ENCODE measurements at places on chromosomes 16 and 17. TPM values are rescaled to one million over a fixed set of nuclear protein-coding genes. Genes with fewer than 3 reads are reported as not detected.

DNA sequence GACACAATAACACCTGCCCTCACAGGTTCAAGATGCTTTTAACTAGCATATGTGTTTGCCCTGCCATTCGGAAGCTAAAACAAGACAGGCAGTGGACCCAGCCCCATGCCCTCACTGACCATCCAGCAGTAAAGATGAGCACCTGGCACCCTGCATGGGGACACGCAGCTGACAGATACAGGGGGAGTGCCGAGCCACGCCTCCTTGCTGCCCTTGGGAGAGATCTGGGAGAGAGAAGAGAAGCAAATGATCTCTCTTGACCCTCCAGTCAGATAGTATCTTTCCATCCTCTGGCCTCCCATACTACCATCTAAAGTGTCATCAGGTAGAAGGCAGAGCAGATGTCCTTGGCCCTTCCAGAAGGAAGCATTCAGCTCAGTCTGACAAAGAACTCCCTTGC, 40.6 kb upstream of the MYOCD start:
- H3K27me3 ChIP-seq = no peaks in the 10 kb centered on the region
- DNase-seq = no peak
- no peaks in the 10 kb centered on the region for H3K4me1 ChIP-seq
- no peaks in the 10 kb centered on the region for H3K36me3 ChIP-seq
- no peak overlapping the region for H3K4me3 ChIP-seq

DNA sequence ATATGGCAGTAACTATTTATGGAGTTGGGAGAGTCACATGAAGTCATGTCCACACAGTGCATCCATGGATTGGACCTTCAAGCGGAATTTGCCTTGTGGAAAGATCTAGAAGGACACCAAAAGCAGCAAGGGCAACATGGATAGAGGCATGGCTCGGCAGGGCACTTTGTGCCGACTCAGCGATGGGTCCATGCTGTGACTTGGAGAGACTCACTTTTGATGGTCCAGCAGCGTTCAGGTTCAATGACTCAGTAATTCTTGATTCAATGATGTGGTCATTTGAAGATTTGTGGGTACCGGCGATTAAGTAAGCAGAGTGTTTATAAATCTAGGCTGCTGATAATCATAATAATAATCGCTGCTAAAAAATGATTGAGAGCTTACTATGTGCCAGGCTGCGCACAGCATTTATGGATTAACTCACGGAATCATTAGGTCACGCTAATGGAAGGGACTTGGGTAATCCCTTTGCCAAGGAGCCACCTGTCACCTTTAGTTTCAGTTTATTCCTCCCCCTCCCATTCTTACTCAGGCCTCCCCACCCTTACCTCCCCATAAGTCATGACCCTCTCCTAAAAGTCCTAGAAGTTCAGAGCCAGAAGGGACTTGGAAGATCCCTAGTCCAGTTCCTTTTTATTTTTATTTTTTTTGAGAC, 127.5 kb upstream of the CRHR1 start:
- H3K4me1 ChIP-seq = peaks cover 6% of the 10 kb centered on the region
- no peaks in the 10 kb centered on the region for H3K36me3 ChIP-seq
- H3K4me3 ChIP-seq = no peak overlapping the region
- no peak overlapping the region for H3K27ac ChIP-seq

DNA sequence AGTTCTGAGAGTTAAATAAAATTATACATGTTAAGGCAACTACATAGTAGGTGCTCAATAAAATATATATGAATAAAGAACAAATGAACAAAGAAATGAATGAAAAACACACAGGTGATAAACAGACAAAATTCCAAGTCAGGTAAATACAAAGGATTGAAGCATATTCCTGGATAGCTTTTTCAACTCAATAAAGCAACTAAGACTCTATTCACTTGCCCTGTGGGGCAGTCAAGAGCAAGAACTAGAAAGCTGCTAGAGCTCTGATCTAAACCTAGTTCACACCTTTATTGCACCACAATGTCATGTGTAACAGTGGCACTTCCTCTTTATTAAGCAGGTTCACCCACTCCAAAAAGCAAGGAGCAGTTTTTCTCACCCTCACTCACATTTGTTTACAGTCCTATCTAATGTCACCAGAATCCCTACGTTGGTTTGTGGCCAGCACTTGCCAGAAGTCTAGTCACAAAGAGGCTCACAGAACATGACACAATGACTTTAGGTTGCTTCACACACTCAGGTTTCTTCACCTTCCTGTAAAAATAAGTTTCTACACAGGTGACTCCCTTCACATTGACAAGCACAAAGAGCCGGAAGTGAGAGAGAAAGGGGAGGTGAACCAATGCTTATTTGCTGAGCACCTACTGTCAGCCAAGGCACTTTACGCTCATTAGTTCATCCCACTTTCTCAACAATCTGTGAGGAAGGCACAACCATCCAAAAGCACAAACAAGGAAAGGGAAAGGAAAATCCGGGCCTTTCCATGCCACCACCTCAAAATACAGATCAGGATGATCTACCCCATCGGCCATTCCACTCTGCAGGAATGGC, 70.8 kb downstream of the XPO6 start:
- no peak overlapping the region for H3K27ac ChIP-seq
- no peaks in the 10 kb centered on the region for H3K4me1 ChIP-seq
- no peak overlapping the region for H3K4me3 ChIP-seq

- H3K4me3 ChIP-seq = no peak overlapping the region
- H3K4me1 ChIP-seq = no peaks in the 10 kb centered on the region
- H3K36me3 ChIP-seq = no peaks in the 10 kb centered on the region
- no peaks in the 10 kb centered on the region for H3K27me3 ChIP-seq
Measured at GRCh38 chr17:50618300-50618699, 16.4 kb upstream of the ABCC3 start.

DNA sequence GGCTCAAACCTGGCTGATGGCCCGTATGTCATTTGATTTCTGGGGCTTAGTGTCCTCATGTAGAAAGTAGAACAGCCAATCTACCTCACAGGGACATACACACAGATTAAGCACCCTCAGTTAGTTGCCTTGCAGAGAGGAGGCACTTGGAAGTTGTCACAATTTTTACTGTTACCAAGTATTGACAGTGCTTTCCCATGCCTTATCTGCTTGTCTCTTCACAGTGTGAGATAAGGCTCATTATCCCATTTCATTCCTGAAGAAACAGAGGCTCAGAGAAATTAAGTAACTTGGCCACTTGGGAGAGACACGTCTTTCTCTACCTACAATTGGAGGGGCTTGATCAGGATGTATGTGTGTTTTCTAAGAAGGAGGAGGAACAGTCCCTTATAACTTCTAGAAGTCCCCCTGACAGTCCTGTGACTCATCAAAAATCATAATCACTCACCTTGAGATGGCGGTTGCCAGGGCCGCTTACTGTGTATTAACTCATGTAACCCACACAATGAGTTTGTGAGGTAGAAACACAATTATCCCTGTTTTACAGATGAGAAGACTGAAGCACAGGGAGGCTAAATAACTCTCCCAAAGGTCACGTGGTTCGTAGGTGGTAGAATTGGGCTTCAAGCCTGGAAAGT, 56.9 kb upstream of the LHX1 start:
- H3K27ac ChIP-seq = no peak overlapping the region
- peaks cover 7% of the 10 kb centered on the region for H3K27me3 ChIP-seq
- no peak overlapping the region for H3K4me3 ChIP-seq

DNA sequence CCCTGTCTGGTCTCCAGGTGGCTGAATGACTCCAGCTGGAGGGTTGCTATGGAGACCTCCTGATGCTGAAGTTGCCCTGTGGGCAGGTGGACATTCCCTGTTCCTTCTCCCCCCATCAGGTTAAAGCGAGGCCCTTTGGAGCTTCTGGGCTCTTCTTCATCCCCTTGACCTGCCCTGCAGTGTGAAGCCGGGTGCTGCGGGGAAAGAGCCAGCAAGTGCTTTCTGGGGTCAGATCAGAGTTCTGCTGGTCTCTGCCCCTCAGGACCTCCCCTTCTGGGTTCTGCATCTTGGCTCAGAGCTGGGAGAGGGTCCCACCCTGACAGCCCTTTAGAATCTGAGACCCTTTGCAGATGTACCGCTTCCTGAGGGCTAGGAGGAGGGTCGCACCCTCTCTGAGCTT, 25.1 kb downstream of the NKD1 start:
- DNase-seq = no peak
- no peaks in the 10 kb centered on the region for H3K27me3 ChIP-seq
- H3K4me1 ChIP-seq = no peaks in the 10 kb centered on the region
- H3K36me3 ChIP-seq = no peaks in the 10 kb centered on the region
- H3K4me3 ChIP-seq = no peak overlapping the region

GRCh38 chr16:20181949-20182348, 108.3 kb upstream of the GPR139 start:
- H3K36me3 ChIP-seq = no peaks in the 10 kb centered on the region

- no peaks in the 10 kb centered on the region for H3K36me3 ChIP-seq
- no peak overlapping the region for H3K27ac ChIP-seq
- DNase-seq = no peak
- H3K4me1 ChIP-seq = peaks cover 9% of the 10 kb centered on the region
Measured at GRCh38 chr16:324451-325334, 27.8 kb downstream of the AXIN1 start.

DNA sequence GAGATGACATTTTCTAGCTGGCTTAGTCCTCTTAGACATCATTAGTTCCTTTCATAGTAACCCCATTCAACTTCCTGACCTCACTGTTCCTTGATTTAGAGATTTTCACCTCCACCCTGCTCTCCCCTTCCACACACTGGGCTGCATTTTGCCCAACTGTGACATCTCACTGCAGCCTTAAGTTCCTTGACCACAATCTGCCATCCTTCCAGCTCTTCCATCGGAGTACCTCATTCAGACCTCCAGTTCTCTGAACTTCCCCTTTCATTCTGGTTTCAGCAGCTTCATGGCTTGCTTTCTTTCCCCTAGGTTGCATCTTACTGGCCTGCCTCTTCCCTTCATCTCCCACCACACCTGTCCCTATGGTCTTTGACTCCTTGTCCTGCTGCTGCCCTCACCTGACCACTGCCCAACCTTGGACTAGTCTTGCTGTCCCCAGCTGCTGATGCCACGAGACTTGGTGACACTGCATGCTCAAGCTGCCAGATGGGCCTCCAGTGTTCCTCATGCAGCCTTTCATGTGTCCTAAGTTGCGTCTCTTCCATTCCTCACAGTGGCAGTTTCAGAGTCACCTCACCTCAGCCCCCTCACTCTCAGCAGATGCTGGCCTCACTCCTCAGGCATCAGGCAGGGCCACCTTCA, 40.8 kb downstream of the NUP88 start:
- H3K27me3 ChIP-seq = no peaks in the 10 kb centered on the region
- no peak overlapping the region for H3K27ac ChIP-seq
- H3K4me3 ChIP-seq = no peak overlapping the region
- no peak for DNase-seq
- H3K36me3 ChIP-seq = peaks cover 19% of the 10 kb centered on the region

The PRSS21 gene
- 33.5 TPM for total RNA-seq

All from prostate gland (tissue), 2 donors.